Caco-2 (cell line): ENCODE measurements at places on chromosomes 12 and 14.

GRCh38 chr12:115623275-115623674, 654.2 kb downstream of the MED13L start:
- no peak for DNase-seq

GRCh38 chr12:88946372-88946997, 366.2 kb upstream of the KITLG start:
- no peak for DNase-seq

DNA sequence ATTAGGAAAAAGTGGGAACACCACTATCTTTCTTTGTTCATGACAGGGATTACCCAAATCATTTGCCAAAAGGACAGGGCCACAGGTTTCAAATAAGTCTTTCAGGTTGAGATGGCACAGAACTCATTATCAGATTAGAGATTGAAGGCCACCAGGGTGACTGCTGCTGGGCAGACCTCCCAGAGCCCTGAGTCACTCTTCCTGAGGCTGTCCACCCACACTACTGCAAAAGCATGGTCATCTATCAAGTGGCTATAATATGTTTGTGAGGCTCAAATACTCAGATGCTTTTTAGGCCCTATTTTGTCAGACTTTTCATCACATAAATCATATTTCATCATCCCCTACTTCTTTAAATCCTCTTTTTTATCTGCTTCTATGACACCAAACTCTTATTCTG, 155.3 kb upstream of the CCDC196 start:
- DNase-seq, result no peak

DNA sequence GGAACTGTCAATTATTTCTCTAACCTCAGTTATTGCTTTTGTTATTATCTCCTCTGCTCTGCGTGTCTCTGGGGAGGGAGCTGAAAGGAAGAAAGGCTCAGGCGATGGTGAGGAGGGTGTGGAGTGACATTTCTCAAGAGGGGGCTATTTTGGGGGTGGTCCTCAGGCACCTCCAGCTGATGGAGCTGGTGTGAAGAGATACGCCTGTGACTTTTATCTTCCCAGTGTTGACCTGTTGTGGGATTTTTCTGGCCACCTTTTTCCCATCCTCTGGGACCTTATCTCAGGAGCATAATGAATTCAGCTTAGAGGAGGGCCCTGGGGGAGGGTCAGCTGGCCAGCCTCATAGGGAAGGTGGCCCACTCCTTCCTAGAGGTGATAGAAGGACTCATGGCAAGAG, 26.4 kb downstream of the KCNA5 start:
- DNase-seq, result no peak

DNA sequence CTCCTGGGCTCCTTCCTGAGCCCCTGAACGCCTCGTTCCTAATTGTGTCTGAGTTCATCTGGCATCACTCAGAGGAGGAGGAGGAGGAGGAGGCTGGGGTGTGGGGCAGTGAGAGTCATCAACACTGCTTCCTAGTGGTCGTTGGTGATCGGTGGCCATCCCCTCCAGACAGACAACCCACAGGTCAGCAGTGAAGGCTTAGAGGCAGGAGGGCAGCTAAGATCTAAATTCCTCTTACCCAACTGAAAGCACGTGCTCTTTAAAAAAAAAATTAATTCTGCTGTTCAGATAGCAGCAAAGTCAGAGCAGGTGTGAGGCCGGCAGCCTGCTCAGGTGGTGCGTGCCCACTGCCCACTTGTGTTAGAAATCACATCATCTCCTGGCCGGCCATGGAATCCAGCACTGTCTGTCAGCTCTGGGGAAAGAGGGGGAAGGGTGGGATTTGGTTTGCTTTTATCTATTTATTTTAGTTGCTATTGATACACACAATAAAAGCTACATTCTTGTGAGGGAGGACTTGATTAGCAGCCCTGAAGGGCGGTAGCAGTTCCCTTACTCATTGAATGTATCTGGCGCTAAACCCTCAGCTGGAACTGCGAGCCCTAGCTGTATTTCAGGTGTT, 46.6 kb downstream of the PPP2R5C start:
- no peak for DNase-seq

GRCh38 chr14:76083796-76084765, 67.6 kb upstream of the GPATCH2L start:
- no peak for DNase-seq

DNA sequence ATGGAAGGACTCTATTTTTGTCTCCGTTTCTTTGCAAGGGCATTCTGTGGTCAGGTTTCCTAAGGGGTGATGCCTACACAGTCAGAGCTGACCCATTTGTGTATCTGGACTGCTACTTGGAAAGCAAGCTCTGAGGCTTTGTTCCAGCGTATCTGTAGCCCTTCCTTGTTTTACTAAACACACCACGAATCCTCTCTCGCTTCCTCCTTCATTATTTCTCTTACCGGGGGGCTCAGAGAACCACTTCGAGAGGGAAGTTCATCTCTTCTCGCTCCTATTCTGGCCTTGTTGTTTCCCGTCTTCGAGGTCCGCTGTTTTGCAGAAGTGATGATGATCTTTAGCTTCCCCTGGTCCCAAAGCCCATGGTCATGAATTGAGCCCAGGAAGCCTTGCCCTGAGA, 164.7 kb downstream of the SSPN start:
- DNase-seq, result no peak

DNA sequence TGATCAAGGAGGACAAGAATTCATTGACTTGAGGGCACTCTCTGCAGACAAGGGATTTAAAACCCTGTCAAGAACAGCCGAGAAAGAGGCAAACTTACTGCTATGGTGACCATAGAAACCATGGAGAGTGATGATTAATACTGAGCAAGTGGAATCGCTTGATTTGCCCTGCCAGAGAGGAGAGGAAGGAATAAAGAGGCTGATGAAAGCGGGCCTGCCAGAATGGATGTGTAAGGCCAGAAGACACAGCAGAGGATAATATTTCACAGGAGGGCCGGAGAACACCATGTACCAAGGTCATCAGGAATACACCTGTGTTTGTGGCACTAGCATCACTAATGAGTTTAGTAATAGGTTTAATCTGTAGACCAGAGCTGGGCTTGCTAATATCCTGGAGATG, 221.8 kb upstream of the DCN start:
- DNase-seq, result no peak

GRCh38 chr14:61188978-61189808, 91.9 kb downstream of the TMEM30B start:
- no peak for DNase-seq

- DNase-seq, result no peak
Observed at GRCh38 chr12:62249419-62249818, 10.8 kb upstream of the USP15 start.

DNA sequence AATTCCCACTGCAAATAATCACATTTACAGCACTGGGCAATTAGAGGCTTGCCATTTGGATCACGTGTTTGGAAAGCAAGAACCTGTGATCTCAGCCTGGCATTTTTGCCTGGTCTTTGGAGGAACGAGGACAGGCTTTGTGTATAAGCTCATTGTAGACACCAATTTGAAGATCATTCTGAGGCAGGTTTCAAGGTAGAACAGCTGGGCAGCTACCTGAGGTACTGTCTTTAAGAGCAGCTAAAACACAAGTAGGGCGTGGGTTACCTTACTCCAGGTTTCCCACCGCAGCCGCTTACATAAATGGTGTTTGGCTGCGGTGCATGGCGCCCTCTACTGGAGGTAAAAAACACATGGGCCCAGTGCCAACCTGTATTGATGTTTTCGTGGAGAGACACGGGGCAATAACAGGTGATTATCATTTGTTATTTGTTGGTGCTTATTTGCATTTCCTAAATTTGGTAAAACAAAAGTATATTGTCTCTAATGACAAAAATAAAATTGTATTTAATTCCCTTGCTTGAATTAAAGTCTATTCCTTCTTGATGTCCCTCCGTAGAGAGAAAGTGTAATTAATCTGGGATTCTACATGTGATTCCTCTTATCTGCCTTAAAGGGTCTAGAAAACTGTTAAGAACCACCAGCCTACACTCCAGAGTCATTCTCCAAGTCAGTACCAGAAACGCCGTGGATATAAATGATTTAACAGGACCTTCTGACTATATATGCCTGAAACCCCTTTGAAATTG, 69.7 kb downstream of the SVOP start:
- peak; percentile 76 for DNase-seq

DNA sequence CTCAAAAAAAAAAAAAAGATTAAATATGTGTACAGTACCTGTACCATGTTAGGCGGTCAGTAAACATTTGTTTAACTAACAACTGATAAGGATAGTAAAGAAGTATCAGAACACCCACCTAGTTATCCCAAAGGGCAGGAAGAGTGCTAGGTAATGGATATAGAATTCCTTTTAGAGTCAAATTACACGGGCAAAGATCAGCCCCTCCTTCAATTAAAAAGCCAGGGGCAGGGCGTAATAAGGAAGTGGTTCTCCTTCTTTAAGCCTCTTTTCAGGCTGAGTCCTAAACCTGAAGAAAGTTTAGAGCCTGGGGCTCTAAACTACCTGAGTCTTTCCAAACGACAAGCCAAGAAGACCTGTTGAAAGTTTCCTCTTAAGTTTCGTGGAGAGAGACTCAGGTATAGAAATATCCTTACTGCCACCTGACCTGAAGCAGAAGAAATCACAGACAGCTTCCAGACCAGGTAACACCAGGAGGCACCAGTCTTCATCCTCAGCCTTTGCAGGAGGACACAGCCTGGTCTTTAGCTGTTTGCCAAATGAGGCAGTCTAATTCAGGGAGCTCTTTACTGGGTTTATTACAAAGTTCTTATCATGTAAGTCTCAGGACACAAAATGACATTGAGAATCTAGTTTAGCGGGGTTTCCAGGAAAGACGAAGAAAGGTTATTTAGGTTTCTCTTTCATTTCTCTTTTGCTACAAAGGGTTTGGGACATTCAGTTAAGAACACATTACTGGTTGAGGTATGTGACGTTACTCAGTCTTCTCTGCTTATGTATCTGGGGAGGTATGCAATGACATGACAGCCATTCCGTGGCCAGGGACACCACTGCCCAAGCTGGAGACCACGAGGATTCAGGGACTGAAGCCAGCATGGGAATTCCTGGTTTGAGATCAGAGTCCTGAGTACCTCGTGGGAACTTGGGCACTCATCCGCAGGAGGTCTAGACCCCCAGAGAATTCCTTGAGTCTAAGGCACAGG, at the start of gene BCL2L14:
Gene BCL2L14 (plus strand): TSS at position 266 of the 983 bp plus-strand sequence. CDS start 8,367 bp downstream, outside the sequence.
- DNase-seq, result peak; percentile 74

DNA sequence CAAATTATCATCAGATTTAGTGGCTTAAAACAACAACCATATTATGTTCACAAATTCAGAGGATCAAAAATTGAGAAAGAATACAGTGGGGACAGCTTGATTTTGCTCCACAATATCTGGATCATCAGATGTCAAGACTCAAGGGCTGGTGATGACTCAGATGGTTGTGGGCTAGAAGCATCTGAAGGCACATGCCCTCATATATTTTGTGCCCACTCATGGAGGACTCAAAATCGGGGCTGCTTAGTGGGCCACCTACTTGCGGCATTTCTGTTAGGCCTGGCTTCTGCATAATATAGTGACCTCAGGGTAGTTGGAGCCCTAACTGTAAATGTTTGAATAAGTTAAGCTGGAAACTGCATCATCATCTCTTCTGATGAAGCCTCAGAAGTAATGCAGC, 584.5 kb downstream of the SLC16A7 start:
- no peak for DNase-seq

DNA sequence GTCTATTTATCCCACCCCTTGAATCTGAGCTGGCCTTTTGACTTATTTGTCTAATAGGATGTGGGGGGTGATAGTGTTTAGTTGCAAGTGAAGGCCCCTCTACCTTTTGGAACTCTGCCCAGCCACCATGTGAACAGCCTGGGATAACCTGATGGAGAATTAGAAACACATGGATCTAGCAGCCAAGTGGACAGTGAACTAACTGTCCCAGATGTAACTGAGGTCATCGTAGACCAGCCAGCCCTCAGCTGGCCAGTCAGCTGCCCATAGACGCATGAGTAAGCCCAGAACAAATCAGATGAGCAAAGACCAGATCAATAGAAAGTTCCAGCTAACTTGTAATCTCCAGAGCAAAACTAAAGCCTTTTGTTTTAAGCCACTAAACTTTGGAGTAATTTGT, 19.0 kb downstream of the KLRB1 start:
- DNase-seq, result no peak

GRCh38 chr14:81550001-81550637, 16.5 kb upstream of the SEL1L start:
- DNase-seq, result no peak

DNA sequence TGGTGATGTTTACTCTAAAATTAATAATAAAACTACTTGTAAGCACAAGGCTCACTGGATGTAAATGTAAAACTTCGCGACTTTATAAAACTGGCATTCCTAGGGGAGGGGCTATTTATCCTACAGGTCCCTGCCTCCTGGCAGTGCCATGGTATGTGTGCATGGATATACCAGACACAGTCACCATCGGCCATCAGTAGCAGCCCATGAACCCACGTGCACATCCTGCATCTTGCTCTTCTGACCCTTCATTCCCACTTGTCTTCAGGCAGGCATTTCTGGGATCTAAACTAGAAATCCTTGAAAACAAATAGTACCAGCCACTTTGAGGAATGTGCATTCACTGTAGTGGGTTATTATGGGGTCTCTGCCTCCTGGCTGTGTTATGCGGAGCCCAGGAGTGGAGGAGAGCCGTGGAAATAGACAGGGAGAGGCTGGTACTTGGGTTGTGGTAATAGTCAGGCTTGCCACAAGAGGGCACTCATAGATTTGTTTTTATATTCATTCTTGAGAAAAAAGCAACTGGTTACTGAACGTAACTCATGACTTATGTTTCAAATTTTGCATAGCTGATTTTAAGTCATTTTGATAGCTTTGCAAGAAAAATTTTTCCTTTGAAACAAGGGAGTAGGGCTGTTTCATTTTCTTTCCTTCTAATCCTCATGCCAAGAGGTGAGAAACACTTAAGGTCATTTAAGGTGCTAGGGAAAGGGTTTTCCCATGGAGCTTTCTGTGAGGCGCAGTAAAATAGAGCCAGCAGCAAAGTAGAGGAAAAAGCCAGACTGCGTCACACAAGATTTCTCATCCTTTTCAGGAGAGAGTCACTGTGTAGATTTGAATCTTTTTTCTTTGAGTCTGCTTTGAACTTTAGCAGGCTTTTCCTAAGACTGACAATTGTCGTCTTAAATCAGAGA, 17.4 kb upstream of the GALNT16 start:
- DNase-seq, result peak; percentile 56

DNA sequence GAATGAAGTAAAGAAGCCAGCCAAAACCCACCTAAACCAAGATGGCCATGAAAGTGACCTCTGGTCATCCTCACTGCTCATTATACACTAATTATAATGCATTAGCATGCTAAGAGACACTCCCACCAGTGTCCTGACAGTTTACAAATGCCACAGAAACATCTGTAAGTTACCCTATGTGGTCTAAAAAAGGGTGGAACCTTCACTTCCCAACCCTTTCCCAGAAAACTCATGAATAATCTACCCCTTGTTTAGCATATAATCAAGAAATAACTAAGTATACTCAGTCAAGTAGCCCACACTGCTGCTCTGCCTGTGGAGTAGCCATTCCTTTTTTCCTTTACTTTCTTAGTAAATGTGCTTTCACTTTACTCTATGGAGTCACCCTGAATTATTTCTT, 19.8 kb downstream of the STYK1 start:
- DNase-seq, result no peak

DNA sequence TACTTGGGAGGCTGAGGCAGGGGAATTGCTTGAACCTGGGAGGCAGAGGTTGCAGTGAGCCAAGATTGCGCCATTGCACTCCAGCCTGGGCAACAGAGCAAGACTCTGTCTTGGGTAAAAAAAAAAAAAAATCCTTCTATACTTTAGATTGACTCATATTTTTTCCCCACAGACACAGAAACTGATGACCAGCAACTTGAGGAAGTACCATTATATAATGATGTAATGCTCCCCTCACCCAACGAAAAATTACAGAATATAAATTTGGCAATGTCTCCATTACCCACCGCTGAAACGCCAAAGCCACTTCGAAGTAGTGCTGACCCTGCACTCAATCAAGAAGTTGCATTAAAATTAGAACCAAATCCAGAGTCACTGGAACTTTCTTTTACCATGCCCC, 24.3 kb upstream of the SNAPC1 start:
- DNase-seq, result no peak

GRCh38 chr12:78600541-78600940, 264.0 kb upstream of the SYT1 start:
- DNase-seq, result no peak
